Stimulated activated CD8-positive, alpha-beta memory T cell treated with anti-CD3 and anti-CD28 coated beads, Interleukin-2, amount 100 ng/mL, for 48 hours (primary cell): ENCODE measurements at places on chromosomes 13 and 19.

GRCh38 chr13:79171141-79172061 is 234.7 kb downstream of the RBM26 start:
- no peak for DNase-seq

GRCh38 chr19:45564131-45564780 is 20.3 kb downstream of the OPA3 start:
- DNase-seq, result no peak

DNA sequence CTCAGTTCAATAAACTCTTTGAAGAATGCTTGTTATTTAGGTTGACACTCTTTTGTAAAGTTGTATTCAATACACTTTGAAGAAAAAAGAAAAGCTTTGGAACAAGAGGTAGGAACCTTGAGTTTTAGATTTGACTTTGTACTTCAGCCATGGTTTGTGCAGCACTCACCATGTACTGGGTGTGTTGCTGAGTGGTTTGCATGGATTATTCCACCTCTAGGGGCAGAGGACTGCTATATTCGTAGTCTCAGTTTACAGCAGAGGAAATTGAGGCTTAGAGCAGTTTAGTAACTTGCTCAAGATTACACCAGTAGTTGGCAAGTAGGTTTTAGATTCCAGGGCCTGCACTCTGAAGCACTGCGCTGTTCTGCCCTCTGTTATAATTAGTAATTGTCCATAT is 68.8 kb downstream of the DNAJC3 start:
- no peak for DNase-seq

DNA sequence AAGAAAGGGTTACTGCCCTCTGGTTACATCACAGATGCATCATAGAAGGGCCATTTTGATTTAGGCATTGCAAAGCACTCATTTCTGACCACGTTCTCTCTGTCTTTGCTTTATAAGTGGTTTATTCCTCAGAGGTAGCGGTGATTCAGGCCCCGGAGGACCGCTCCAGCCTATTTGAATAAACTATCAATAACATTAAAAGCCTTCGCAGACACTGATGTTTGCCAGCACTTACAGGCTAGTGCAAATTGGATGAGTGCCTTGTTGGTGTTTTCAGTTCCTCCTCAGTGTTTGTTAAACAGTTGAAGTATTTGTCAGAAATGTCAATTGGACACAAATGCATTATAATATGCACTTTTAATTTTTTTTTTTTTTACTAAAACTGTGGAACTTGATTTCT is 120.2 kb downstream of the RXFP2 start:
- no peak for DNase-seq

GRCh38 chr19:49642492-49643035 is 555 bp downstream of the SCAF1 start:
- no peak for DNase-seq

GRCh38 chr13:75455962-75456361 is 26.0 kb downstream of the TBC1D4 start:
- no peak for DNase-seq

DNA sequence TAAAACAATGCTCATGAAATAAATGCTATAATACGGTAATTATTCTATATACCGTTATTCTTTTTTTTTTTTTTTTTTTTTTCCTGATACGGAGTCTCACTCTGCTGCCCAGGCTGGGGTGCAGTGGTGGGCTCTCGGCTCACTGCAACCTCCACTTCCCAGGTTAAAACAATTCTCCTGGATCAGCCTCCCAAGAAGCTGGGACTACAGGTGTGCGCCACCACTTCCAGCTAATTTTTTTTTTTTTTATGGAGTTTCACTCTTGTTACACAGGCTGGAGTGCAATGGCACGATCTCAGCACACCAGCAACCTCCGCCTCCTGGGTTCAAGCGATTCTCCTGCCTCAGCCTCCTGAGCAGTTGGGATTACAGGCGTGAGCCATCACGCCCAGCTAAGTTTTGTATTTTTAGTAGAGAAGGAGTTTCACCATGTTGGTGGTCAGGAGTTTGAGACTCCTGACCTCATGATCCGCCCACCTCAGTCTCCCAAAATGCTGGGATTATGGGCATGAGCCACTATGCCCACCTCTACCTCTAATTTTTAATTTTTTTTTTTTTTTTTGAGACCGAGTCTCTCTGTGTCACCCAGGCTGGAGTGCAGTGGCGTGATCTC is 6.9 kb downstream of the PPP1R15A start:
- no peak for DNase-seq
